ENCODE measurements at places on chromosomes 16 and 17.

- DNase-seq, result no peak
Measured at GRCh38 chr17:19292377-19292711, 55.2 kb downstream of the EPN2 start.

GRCh38 chr16:24544640-24545039, 5.3 kb downstream of the RBBP6 start:
- DNase-seq, result no peak

DNA sequence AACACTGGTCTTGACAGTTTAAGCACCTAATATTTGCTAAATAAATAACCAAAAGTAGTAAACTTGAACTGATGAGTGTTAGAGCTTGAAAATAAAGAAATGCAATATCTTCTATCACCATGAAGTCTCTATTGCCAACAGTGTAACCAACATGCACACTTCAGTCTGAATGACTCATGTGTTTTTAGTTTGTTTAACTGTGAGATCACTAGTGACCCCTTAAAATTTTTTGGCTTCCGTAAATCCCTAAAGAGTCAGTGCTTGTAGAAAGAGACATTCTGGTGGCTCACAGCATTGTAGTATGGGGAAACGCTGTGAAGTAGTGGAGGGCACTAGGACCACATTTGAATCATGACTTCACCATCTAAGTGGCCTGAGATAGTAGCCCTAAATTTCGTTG, 341.1 kb downstream of the PMP22 start:
- no peak for DNase-seq

DNA sequence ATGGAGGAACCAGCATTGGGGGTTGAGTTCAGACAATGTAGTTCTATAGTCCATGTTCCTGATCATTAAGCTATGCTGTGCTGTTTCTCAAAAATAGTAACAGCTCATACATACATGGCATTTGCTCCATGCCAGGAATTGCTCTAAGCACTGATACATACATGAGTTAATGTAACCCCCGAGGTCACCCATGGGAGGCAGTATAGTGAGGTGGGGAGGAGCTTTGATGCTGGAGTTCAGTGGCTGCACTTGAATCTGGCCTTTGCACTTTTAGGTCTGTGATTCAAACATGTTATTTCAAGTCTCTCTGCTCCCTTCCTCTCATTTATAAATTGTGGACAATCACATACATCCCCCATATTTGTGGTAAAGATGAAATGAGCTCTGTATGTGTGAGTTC, 223.1 kb upstream of the WSB1 start:
- no peak for DNase-seq

DNA sequence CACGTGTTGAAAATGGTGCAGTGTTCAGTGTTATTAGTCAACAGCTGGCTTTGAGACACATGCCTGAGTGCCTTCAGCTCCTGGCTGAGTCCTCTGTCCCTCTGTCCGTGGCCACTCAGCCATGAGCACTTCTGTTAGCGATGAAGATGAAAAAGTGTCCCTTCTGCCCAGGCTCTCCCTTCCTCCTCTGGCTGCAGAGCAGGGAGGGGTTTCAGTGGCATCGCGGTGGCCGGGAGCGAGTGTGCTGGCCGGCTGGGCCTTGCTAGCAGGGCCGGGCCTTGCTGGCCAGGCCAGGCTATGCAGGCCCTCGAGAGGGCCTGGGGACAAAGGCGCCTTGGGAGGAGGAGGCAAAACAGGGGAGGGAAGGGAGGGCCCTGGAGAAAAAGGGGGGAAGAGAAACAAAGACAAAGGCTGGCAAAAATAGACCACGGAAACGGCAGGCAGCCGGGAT, 47.7 kb downstream of the CMIP start:
- DNase-seq, result no peak

DNA sequence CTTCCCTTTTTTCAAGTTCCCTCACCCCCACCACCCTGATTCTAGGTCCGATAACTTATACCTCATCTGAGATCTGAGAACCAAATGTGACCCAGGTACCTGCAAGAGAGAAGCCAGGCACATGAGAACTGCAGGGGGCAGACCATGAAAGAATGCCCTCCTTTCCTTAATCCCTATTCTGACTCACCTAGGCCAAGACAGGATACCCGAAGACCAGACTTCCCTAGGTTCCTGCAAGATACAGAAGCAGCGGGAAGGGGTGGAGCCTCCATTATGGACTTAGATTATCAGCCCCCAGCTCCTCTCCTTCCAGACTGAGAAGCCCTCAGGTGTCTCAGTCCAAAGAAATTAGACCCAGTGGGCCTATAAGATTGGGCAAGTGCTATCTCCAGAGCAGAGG, 2.1 kb downstream of the KCNAB3 start:
- DNase-seq, result no peak

GRCh38 chr17:48352630-48353029, 77.4 kb downstream of the SKAP1 start:
- no peak for DNase-seq

GRCh38 chr16:67648088-67648763, 3.3 kb downstream of the CARMIL2 start:
- DNase-seq, result no peak

GRCh38 chr16:3511286-3512180, 10.7 kb downstream of the CLUAP1 start:
- no peak for DNase-seq
